Frontal cortex (tissue), 4 donors: ENCODE measurements at places on chromosomes 5 and 9.

DNA sequence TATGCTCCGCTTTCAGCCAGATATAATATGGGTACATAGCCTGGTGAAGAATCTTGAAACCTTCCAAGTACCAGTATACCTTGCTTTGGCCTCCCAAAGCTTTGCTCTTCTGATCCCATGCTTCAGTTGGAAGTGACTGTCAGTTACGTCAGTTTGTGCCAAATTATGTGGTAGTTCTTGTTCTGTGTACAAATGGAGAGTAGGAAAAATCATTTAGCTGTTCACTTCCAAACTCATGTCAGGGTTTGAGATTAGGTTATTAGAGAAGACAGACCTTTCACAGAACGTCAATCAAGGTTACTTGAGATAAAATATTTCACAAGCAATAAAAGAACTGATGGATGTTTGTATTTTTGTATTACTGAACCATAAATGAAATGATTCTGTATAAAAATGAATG is 117.2 kb downstream of the NDUFS4 start:
- DNase-seq: no peak

DNA sequence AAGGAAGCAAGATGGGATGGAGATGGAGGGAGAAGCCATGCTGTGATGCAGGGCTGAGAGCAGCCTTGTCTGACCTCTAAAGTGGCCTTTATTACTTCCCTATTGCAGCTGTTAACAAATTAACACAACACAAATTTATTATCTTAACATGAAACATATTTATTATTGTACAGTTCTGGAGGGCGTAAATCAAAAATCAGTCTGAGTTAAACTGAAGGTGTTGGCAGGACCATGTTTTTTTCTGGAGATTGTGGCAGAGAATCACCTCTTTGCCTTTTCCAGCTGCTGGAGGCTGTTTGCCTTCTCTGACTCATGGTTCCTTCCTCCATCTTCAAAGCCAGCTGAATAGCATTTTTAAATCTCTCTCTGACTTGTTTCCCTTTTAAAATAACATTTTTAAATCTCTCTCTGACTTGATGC is 7.2 kb upstream of the MCC start:
- DNase-seq: no peak

DNA sequence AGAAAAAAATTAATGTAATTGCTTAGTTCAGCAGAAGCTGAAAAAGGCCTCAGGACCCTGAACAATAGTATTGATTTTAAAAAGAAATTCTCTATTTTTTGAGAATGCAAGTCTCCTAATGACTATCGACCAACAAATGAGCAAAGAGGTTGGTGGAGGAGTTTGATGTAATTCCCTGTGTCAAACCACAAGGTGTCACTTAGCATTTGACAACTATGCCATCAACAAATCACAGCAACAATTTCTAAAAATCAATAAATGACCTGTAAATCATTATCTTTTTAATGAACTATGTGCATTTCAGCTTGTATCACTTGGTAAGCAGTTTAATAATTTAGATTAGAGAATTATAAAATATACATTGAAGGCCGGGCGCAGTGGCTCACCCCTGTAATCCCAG is 133.7 kb downstream of the PRELID2 start:
- DNase-seq: no peak

DNA sequence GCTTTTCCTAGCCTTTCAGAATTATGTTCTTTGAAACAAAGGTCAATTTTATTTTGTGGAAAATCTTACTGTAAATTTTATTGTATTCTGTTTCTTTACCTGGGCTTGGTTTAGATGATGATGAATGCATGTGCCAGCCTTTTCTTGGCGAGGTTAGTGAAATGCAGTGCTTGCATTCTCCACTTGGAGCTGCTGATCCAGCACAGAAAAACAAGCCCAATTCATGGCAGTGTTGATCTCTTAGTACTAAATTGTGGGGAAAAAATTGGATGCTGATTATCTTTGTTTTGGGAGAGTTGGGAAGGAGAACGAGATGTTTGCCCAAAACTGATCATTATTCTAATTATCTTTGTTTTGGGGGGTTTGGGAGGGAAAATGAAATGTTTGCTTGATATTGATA is 3.7 kb downstream of the HABP4 start:
- peak; percentile 50 for DNase-seq

DNA sequence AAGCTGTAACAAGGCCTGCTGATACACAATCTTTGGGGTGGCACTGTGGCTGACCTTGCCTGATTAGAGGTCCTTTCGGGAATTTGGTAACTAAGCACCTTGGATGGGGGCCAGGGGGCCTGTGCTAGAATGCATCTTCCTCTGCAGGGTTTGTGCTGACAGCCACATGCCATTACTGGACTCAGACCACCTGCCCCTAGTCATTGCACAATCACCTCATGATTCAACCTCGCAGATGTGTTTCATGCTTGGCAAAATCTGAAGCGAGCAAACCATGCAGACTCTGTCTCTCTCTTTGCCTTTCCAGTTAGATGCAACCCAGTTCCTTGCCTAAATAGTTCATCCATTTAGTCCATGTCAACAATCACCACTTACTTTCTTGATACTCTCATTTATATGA is 96.5 kb upstream of the ERCC6L2 start:
- DNase-seq: no peak

GRCh38 chr5:122182491-122182921 is 53.2 kb downstream of the ZNF474 start:
- DNase-seq: no peak

GRCh38 chr5:52895572-52896413 is 93.4 kb upstream of the ITGA2 start:
- DNase-seq: no peak

DNA sequence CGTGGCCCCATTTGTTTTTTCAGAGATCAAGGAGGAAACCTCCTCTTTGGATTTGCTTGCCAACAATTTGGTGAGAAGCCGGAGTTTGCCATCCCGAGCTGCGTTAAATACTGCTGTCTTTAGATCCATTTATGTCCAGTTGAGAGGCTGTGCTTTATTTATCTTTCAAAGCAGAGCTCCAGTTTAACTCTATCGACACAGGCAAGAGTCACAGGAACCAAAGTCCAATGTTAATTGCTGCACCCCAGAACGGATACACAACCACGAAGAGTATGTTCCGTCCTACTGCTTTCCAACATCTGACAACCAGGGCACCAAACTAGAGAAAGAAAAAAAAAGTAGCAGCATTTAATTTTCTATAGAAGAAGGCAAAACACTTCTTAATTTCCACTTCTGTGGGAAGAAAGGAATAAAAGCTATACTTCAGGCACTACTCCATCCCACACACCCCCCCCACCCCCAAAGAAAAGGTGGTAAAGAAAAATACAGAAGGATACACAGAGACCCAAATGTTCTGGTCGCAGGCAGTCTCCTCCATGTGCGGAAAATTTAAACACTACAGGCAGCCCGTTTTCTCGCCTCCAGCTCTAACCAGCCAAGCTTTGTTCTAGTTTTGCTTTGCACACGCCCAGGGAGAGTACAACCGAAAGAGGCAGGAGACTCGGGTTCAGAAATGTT is 1.1 kb downstream of the FEM1C start:
- DNase-seq: peak; percentile 23

- DNase-seq: no peak
Measured at GRCh38 chr9:127293328-127293727, 28.8 kb downstream of the GARNL3 start.

DNA sequence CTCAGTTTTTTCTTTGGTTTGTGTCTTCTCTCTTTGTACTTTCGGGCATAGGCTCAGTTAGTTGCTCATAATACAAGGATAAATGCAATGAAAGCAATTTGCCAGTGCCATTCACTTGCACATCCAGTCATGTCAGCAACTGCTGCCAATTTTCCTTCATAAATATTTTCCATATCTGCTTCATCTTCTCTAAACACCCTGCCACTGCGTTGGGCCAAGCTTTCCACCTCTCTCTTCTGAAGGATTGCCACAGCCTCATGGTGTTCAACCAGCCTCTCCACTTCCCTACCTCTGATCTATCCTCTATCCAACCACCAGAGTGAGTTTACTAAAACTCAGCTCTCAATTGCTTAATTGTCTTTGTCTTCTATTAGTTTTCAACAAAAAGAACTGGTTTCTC is 192.5 kb upstream of the ZNF462 start:
- DNase-seq: no peak

GRCh38 chr5:31638345-31638744 is 586 bp upstream of the PDZD2 start:
- DNase-seq: no peak

GRCh38 chr5:5017827-5018577 is 122.1 kb upstream of the ADAMTS16 start:
- no peak for DNase-seq

DNA sequence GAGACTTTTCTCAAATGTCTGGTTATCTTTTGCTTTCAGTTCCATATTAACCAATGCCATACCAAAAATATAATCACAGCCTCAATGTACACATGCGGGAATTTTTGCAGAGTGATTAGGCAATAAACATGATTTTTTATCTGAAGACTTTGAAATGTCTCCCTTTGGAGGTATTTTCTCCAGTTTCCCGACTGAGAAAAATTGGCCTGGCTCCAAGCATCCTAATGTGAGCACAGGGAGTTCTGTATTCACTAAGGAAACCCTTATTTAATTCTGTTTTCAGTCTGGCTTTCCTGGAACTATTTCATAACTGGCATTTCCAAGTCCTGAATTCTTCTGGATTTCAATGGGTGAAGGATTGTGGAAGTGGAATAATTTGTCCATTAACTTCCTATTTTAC is 8.5 kb downstream of the HCN1 start:
- DNase-seq: no peak

- no peak for DNase-seq
Measured at GRCh38 chr9:123778232-123778902, 151.6 kb downstream of the DENND1A start.
